ENCODE measurements at places on chromosomes 2 and 18.

- DNase-seq: no peak
Measured at GRCh38 chr2:210046851-210047500, 44.5 kb downstream of the RPE start.

GRCh38 chr2:2798337-2798736, 467.3 kb upstream of the MYT1L start:
- DNase-seq: no peak

DNA sequence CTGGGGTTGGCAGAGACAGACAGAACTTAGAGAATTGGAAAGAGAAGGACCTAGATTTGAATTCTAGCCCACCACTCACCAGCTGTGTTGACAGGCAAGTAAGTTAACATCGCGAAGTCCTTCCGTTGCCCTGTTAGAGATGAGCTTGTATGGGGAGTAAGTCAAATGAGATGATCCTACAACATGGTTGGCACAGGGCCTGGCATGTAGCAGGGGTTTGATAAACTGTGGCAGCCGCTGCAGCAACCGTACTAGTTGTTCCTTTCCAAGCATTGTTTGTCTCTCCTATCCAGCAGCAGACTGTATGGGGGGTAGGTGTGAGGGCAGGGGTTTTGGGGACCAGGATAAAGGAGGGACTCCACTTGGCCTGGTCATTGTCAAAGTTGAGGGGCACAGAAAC, 16.0 kb downstream of the TET3 start:
- DNase-seq: no peak

DNA sequence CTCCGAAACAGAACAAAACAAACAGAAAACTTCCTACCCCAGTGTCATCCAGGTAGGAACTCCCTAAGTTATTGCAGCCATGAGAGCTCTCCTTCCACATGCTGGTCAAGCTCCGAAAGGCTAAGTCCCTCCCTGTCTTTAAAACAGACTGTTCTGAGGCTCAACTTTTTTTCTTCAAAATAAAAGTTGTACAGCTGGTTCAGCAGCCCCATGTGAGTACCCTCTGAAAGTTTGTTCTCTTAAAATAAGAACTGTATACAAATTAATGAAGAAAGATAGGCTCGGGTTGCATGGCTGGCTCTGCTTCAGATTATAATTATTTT, at the start of gene PDE1A:
Gene PDE1A, minus strand, starts transcription at position 119 of the 323 bp plus-strand sequence.
- DNase-seq: no peak

- no peak for DNase-seq
Measured at GRCh38 chr2:177249038-177249437, 15.5 kb downstream of the NFE2L2 start.

- no peak for DNase-seq
Measured at GRCh38 chr18:26711756-26712155, 153.8 kb downstream of the AQP4 start.
